ENCODE measurements at places on chromosomes 1 and 21. TPM values are rescaled to one million over a fixed set of nuclear protein-coding genes. Genes with fewer than 3 reads are reported as not detected.

Gene OR6K3
- not detected for total RNA-seq

Gene CA6
- not detected for total RNA-seq

Gene FOXJ3
- 31.1 TPM for total RNA-seq

Gene KRTAP12-3
- total RNA-seq = not detected

Gene UBR4
- total RNA-seq = 120 TPM

Gene LCE1F
- total RNA-seq = not detected

Gene SH2D5
- 1.7 TPM for total RNA-seq

Measured in A375 (cell line).